ENCODE measurements at places on chromosomes 6 and 20.
A peak's percentile ranks its signal among the peaks of the same experiment; 100 is the strongest.

DNA sequence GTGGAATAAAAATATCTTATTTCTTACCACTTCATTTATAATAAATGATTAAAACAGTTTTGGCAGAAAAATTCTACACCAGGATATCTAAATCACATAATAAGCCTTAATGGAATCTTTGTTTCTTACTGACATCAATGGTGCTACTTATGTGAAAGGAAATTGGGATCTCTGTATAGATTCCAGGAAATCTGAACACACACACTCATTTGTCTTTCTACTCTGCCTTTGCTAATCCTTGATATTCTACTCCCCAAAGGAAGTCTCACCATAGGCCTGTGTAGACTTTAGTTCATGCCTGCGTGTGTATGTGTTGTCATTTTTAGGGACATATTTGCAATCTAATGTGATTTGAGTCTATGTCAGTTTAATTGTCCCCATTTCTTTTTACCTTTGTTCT lies 7.9 kb downstream of the ADGRB3 start:
- DNase-seq, result peak; percentile 44

DNA sequence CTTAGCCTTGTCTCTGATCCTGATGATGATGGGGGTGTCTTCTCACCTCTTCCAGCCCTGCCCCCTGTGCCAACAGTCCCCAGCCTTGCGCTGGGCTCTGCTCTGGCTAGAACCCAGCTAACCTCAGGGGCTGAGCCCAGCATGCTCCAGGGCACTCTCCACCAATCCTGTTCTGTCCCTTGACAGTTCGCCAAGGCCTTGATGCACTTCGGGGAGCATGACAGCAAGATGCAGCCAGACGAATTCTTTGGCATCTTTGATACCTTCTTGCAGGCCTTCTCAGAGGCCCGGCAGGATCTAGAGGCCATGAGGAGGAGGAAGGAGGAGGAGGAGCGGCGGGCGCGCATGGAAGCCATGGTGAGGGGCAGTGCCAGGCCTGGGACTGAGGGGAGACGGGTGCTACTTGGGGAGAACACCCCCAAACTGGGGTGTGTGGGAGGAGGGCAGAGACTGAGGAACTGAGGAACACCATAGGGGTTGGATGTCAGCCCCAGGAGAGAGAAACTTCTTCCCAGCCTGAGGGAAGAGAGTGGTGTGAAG lies 33.1 kb downstream of the MOCS1 start:
- no peak for DNase-seq

DNA sequence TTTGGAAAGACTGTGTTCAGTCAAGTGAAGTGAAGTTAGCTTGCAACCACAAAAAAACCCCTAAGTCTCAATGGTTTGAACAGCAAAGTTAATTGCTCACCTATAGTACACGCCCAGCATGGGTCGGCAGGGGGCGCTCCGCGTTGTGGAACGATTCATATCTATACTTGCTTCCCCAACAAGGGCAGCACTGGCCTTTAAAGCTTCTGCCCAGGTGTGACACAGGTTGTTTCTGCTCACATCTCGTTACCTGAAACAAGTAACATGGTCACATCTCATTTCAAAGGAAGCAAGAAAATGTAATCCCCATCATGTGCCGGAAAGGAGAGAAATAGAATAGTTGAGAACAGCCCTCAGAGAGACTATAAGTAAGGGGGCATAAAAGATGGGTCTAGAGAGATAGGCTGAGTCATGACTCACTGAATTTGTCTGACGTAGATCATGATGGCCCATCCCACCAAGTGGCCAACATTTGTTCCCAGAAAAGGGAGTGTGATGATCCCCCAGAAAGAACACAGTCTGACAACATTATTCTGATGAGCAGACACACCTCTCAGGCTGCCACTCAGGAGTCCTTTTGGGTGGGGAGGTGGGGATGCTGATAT lies 29.0 kb downstream of the HNF4A start:
- peak; percentile 72 for DNase-seq

GRCh38 chr6:152380351-152380767 lies 256.8 kb downstream of the SYNE1 start:
- peak; percentile 54 for DNase-seq

- no peak for DNase-seq
Observed at GRCh38 chr6:346386-347030, 45.0 kb upstream of the IRF4 start.
